ENCODE measurements at places on chromosomes 12 and 14.

DNA sequence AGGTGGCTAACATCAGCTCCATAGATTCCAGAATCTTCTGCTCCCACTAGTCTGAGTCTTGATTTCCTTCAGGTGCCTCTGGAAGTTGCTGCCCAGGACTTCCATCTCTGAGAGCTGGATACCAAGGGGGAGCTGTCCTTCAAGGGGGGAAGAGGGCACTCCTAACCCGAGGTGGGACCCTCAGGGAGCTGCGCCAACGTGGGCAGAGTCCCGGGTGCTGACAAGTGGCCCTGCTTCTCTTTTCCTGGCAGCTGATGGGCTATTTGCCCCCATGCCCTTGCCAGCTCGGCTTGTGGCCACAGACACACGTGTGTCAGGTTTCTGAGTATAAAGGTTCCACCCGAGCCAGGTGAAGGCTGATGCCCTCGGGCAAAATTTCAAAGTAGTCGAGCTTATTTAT is 272.5 kb downstream of the TTC8 start:
- no peak for DNase-seq

- no peak for DNase-seq
These were observed 1.5 kb upstream of the FZD10 start for GRCh38 chr12:130160711-130161231.

DNA sequence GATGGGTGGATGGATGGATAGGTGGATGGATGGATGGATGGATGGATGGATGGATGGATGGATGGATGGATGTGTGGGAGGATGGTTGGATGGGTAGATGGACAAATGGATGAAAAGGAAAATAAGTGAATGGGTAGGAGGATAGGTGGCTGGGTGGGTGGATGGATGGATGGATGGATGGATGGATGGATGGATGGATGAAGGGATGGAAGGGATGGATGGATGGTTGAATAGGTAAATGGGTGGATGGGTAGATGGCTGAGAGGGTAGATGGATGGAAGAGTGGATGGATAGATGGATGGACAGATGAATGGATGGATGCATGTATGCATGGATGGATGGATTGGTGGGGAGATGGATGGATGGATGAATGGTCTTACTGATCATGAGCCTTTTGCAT is 36.5 kb downstream of the MAP1LC3B2 start:
- DNase-seq, result no peak

- no peak for DNase-seq
These were observed 103.4 kb upstream of the MAP1LC3B2 start for GRCh38 chr12:116455540-116456329.

DNA sequence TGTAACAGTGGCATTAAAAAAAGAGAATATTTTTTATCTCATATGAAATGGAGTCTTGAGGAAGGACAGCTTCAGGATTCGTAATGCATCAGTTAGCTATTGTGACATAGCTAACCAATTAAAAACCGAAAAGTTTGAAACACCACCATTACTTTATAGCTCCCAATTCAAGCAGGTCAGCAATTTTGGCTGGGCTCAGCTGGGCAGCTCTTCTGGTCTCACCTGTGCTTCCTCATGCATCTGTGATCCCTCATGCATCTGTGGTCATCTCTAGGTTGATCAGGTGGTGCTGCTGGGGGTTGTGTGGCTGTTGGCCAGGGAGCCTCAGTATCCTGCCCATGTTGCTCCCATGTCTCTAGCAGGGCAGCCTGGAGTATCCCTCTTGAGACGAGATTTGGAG is 76.7 kb upstream of the KCNA1 start:
- DNase-seq, result no peak

DNA sequence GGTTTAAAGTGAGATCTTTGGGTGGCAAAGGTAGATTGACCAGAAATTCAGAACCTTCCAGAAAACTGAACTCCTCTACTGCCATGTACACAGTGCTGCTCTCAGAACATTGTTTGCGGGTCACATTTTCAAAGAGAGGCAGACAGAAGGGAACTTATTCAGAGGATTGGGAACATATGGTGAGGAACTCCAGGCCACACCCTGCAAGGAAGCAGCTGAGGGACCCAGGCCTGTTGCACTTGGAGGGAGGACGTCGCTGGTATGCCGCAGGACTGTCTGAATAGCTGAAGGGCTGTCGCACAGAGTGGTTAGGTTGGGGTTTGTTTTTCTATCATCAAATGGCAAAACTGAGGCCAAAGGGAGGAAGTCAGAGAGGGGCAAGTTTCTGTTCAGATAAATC is 441.1 kb downstream of the DPF3 start:
- DNase-seq, result no peak

GRCh38 chr12:80257920-80258319 is 158.6 kb downstream of the OTOGL start:
- no peak for DNase-seq

DNA sequence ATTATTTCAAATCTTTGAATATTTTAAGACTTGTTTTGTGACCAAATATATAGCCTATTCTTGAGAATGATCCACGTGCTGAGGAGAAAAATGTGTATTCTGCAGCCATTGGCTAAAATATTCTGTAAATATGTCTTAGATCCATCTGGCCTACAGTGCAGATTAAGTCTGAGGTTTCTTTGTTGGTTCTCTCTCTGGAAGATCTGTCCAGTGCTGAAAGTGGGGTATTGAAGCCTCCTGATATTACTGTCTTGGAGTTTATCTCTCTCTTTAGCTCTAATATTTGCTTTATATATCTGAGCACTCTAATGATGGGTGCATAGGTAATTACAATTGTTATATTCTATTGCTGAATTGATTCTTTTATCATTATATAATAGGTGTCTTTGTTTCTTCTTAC is 617.4 kb upstream of the LRFN5 start:
- no peak for DNase-seq

- no peak for DNase-seq
These were observed 489.8 kb upstream of the FLRT2 start for GRCh38 chr14:85040046-85040685.

DNA sequence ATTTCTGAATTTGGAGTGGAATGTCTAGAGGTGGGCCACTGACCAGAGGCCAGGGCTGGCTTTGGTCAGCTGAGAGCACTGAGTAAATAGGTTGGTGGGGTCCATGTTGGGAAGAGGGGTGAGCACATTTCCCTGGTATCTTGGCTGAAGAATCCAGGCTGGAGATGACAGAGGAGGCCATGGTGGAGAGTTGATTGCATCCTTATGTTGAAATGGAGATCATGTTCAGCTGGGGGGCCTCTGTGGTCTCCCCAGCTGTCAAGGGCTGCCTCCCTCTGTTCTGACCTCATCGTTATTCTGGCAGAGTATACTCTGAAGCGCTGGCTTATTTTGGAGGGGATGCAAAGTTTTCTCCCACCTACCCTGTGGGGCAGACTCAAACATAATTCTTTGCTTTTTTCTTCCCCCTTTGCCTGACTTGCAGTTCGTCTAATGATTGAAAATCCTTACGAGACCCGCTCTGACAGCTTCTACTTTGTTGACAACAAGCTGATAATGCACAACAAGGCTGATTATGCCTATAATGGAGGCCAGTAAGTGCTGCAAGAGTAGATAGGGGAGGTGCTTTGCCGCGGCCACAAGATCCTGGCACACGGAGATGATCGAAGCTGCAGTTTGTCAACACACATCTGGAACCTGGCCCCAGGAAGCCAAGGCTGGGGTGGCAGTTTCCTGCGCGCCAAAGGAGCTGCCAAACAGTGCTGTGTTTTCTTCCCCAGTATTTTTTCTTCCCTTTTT is 6.0 kb upstream of the ACADS start:
- no peak for DNase-seq

DNA sequence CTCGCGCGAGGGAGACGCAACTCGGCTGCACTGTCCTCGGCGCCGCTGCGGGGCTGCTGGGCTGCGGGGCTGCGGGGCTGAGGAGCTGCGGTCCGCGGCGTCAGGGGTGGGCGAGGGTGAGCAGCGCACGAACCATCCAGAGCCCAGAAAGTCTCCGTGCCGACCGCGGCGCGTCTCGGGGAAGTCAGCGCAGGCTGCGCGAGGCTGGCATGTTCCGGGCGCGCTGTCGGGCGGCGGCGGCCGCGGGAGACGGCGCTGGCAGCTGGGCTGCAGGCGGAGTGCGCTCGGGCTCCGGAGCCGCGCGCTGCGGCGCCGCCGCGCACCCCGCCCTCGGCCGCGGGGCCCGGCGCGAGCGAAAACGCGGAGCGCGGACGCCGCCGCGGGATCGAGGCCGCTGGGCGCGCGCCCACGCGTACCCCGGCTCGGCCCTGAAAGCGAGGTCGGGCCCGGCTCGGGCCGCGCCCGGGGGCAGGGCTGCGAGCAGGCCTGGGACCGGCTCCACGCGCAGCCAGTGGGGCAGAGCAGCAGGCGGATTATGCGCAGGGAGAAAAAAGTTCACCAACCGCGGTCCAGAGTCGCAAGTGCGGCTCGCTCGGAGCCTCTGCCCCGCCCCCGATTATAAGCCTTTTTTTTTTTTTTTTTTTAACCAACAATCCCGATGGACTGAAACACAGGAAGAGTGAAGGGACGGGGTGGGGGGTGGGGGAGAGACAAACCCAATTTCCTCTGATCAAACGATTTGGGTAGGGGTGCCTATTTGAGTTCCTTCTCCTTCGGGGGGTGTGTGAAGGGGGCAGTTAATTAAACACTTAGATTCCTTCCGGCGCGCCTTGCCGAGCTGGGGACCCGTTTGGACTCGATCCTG is at the start of gene PRICKLE1:
Gene PRICKLE1 (minus strand): TSS at position 282 of the 865 bp plus-strand sequence. CDS start 117,230 bp downstream, outside the sequence.
- DNase-seq, result peak; percentile 20

GRCh38 chr14:76975812-76976211 is 52.7 kb downstream of the IRF2BPL start:
- no peak for DNase-seq

DNA sequence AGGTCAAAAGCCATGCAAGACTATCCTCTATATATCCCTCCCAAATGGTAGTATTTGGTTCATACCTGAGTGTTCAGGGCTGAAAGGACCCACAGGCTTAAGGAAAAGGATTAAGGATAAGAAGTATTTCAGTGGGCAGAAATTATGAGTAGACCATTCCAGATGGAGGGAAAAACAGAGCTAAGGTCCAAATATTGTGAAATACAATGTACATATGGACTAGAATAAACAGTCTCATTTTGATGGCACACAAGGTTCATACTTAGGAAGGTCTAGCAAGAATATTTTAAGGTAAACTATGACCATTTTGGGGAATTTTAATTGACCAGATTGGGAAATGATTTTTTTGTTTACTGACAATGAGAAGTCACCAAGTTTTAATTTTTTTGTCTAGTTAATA is 124.6 kb downstream of the PRKD1 start:
- DNase-seq, result no peak

- DNase-seq, result no peak
These were observed 22.4 kb downstream of the ACTN1 start for GRCh38 chr14:68956724-68957123.
